ENCODE measurements at places on chromosomes 1 and 21.

DNA sequence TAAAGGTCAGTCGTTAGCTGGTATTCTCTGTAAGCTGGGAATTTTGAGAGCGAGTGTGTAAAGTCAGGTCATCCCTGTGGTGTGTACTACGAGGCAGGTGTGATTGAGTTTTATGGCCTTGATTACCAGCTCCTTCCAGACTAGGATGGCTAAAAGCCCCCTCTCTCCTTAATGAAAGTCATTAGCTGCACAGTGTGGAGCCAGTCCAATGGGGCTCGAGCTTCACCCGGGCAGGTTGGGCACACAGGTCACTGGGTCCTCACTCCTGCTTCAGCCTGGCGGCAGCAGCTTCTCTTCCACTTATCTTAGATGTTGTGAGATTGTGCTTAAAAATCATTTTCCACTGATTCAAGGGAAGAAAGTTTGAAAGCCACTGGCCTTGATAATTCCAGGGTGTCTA, 3.0 kb downstream of the DMRTB1 start:
- DNase-seq, result no peak

DNA sequence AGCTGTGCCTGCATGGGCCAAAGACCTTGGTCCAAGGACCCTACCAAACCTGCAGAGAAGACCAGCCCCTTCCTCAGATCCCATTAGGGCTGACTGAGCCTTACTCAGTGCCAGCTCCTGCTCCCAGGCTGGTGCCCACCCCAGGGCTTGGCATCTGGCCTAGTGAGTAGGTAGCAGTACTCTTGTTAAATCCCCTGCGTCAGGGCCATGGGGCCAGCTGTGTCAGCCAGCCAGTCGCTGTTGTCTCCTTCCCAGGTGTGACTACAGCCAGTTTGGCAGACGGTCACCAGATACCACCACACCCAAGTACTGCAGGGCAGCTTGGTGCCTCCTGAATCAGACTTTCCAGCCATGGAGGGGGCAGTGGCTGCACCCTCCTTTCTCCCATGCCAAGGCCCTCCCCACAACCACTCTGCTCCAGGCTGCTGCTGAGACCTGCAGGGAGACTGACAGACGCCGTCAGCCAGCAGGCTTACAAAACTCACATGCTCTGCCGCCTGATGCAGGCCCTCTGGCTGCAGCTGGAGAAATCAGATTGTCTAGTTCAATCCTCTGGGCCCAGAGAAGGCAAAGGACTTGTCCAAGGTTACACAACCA, 3.0 kb downstream of the TENT5B start:
- no peak for DNase-seq

DNA sequence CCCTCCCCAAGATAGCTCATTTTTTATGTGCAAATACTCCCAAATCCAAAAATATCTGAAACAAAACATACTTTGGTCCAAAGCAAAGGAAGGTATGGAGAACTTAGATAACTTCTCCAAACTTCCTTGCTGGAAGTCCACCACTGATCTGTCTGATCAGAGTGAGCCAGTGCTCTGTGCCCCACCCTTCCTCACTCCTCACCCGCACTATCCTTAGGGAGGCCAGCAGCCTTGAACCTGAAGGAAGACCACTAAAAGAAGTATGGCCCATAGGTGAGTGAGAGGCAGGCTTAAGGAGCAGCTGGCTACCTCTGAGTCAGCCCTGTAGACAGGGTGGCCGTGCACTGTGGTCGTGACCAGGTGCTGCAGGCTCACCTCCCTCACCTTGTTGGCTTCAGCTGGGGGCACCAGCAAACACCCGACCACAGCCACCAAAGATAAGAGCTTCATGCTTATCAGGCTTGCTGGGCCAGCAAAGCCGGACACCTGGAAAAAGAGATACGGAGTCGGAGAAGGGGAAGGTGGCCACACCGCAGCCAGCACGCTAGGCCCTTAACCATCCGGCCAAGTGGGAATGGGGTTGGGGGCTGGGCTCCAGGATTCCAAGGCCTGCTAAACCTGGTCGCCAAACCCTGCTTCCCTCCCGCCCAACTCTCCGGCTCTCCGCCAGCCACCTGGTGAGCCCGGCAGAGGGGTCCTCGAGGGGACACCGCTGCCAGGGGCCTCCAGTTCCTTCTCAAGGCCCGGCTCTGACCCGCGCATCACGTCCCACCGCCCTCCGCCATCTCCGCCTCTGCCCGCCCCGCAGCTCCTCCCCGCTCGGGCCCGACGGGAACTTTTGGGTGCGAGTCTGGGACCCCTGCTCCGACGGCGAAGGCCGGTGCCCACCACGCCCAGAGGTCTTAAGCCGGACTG, 543 bp downstream of the TMEM9 start:
- no peak for DNase-seq

DNA sequence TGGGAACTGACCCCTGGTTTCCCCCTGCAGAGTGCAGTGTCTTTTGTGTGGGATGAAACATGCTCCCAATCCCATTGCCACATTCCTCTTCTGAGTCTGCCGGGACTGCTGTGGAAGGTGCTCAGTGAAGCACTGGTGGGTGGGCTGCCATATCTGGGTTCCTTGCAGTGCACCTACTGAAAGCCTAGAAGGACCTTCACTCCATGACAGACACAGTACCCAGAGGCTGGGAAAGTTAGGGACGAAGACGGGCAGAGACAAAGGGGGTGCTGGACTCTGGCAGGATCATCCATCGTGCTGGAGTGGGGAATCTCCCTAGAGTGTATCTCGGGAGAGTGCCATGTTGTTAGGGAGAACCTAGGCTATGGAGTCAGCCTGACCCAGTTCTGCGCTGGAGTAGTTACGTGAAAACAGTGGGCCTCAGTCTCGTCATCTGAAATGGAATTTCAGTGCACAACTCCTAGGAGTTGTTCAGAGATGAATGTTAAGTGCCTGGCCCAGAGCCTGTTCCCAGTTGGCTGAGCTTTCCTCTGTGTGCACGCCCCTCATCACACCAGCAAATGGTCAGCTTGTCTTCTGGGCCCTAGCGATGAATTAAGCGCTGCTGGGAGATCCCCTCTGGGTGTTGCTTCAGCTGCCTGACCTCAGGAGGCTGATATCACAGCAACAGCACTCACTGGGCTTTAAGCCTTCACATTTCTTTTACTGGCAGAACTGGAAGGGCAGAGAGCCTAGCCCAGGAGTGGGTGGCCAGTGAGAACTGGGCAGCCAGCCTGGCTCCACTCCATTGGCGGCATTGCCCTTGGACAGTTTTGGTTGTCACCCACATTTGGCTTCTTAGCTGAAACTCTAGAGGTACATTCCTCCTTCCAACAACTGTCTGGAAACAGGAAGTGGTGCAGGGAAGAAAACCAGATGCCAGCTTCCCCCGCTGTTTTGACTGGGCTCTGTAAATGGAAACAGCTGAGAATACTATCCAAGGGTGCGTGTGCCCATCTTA, 479.8 kb upstream of the VAMP3 start:
- DNase-seq, result no peak

GRCh38 chr1:56849750-56850149, 4.8 kb upstream of the C8A start:
- no peak for DNase-seq

Data from right lung (tissue), 10 donors.